ENCODE measurements at places on chromosomes 6 and 20. TPM values are rescaled to one million over a fixed set of nuclear protein-coding genes. Genes with fewer than 3 reads are reported as not detected.

DNA sequence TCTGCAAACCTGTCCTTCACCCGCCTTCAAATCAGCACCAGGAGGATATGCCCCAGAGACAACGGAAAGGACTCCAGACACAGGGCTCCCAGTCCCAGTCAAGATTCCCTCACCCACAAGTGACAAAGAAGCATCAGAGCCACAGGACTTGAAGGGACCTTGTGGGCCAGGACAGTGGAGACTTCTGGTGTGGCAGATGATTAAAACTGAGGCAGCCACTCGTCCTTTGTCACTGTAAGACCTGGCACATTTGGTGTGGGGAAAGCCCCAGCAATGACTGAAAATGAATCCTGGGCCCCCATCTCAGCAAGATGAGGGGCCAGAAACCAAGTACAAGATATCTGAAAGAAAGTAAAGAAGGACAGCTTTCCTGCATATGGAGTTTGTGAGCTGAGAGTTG, 15.6 kb upstream of the GMPR start:
- H3K27ac ChIP-seq: no peak overlapping the region
- DNase-seq: no peak
- H3K36me3 ChIP-seq: no peaks in the 10 kb centered on the region
- H3K4me1 ChIP-seq: no peaks in the 10 kb centered on the region
- H3K4me3 ChIP-seq: no peak overlapping the region

DNA sequence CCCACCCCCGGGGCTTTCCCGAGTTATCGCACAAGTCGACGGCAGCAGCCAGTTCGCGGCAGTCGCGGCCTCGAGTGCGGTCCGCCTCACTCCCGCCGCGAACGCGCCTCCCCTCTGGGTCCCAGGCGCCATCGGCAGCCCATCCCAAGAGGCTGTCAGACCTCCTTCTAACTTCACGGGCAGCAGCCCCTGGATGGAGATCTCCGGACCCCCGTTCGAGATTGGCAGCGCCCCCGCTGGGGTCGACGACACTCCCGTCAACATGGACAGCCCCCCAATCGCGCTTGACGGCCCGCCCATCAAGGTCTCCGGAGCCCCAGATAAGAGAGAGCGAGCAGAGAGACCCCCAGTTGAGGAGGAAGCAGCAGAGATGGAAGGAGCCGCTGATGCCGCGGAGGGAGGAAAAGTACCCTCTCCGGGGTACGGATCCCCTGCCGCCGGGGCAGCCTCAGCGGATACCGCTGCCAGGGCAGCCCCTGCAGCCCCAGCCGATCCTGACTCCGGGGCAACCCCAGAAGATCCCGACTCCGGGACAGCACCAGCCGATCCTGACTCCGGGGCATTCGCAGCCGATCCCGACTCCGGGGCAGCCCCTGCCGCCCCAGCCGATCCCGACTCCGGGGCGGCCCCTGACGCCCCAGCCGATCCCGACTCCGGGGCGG, 1.6 kb downstream of the GNAS start:
- H3K27ac ChIP-seq: no peak overlapping the region
- H3K36me3 ChIP-seq: no peaks in the 10 kb centered on the region
- H3K4me3 ChIP-seq: peak overlapping the region; percentile 55
- no peak for DNase-seq
- peaks cover 92% of the 10 kb centered on the region for H3K27me3 ChIP-seq
- peaks cover 32% of the 10 kb centered on the region for H3K4me1 ChIP-seq

- H3K4me1 ChIP-seq: no peaks in the 10 kb centered on the region
- H3K4me3 ChIP-seq: no peak overlapping the region
- H3K27me3 ChIP-seq: peaks cover 58% of the 10 kb centered on the region
- no peak for DNase-seq
- no peak overlapping the region for H3K27ac ChIP-seq
Observed at GRCh38 chr6:122726649-122727048, 52.9 kb upstream of the FABP7 start.

- H3K4me3 ChIP-seq: no peak overlapping the region
- H3K27me3 ChIP-seq: peaks cover 17% of the 10 kb centered on the region
- no peaks in the 10 kb centered on the region for H3K4me1 ChIP-seq
Observed at GRCh38 chr6:7446619-7447325, 57.2 kb downstream of the RIOK1 start.

DNA sequence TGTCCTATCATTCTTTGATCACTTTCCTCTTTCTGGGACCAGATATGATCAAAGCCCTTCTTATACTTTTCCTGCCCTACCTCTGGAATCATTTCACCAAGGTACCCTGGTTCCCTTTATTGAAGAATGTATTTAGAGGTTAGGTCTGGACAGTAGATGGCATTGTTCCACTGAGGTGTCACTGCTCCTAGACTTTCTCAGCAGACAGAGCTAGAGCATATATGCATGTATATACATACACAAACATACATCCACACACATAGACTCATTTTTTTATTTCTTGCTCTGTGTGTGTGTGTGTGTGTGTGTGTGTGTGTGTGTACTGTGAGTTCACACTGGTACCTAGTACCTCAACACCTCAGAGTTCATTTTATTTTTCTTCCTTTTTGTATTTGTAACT, 40.9 kb downstream of the PTPRA start:
- no peaks in the 10 kb centered on the region for H3K36me3 ChIP-seq
- H3K4me1 ChIP-seq: peaks cover 13% of the 10 kb centered on the region
- no peaks in the 10 kb centered on the region for H3K27me3 ChIP-seq
- no peak for DNase-seq
- no peak overlapping the region for H3K4me3 ChIP-seq
- H3K27ac ChIP-seq: no peak overlapping the region

DNA sequence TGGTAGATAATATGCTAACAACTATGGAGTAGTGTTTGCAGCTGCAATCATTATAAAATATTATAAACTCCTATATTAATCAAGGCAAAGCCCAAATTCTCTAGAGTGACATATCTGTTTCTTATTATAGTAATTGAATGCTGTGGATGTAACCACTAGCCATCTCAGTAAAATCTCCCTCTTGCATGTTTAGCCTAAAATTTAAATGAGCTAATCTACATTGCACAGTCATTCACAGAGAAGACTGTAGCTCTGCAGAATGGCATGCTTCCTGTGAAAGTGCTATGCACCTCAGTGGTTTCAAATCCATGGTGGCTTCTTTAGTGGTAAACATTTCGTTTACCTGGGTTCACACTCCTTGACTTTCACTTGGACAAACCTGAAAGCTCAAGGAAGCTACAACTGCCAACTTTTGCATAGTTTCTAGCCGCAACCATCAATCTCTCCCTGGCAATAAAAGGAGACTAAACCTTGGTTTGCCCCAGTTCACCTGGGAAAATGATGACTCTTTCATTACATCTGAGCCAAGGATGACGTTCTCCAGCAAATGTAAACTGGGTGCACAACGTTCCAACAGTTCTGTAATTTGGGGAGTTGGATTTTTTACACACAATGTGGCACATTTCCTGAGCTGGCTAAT, 47.2 kb downstream of the FILIP1 start:
- no peak overlapping the region for H3K27ac ChIP-seq
- H3K4me3 ChIP-seq: no peak overlapping the region
- H3K27me3 ChIP-seq: no peaks in the 10 kb centered on the region

- H3K4me1 ChIP-seq: peaks cover 23% of the 10 kb centered on the region
- no peaks in the 10 kb centered on the region for H3K36me3 ChIP-seq
- no peaks in the 10 kb centered on the region for H3K27me3 ChIP-seq
- H3K27ac ChIP-seq: no peak overlapping the region
- no peak for DNase-seq
- H3K4me3 ChIP-seq: no peak overlapping the region
Observed at GRCh38 chr6:35161266-35161665, 20.1 kb upstream of the TCP11 start.

- H3K36me3 ChIP-seq: peaks cover 40% of the 10 kb centered on the region
- H3K4me1 ChIP-seq: peaks cover 95% of the 10 kb centered on the region
- no peak for DNase-seq
Observed at GRCh38 chr6:44233567-44234100, 10.2 kb downstream of the SLC29A1 start.

DNA sequence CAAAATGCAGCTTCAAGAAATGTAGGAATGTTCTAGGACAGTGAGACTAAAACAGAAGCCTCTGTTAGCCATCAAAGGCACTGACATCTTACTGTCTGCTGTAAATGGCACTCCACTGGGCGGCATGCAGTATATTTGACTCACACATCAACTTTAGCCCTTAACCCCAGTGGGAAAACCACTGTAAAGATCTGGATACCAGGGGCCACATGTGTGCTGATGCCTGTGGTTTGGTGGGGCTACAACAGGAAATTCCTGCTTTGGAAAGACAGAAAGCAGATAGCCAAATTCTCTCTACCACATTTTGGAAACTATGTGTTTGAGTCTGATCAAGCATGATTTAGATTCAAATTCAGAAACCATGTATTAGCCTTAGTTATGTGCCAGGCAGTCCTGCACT, 4.3 kb downstream of the PFDN4 start:
- H3K27me3 ChIP-seq: no peaks in the 10 kb centered on the region
- peaks cover 49% of the 10 kb centered on the region for H3K4me1 ChIP-seq
- no peak for DNase-seq

- H3K4me3 ChIP-seq: no peak overlapping the region
- peaks cover 55% of the 10 kb centered on the region for H3K4me1 ChIP-seq
- H3K36me3 ChIP-seq: peaks cover 36% of the 10 kb centered on the region
- H3K27ac ChIP-seq: peak overlapping the region; percentile 96
- DNase-seq: no peak
- H3K27me3 ChIP-seq: no peaks in the 10 kb centered on the region
Observed at GRCh38 chr6:44258325-44258863, 1.1 kb upstream of the SLC35B2 start.

DNA sequence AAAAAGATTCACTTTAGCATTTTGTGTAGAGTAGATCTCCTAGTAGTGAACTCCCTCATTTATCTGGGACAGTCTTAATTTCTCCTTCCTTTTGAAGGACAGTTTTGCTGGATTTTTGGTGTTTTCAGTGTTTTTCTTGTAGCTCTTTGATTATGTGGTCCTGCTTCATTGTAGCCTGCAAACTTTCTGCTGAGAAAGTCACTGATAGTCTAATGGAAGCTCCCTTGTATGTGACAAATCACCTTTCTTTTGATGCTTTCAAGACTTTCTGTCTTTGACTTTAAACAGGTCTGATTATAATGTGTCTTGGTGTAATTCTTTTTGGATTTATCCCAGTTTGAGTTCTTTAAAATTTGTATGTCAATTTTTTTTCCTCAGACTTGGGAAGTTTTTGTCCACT, 86.1 kb downstream of the FAM83B start:
- no peak overlapping the region for H3K4me3 ChIP-seq
- H3K4me1 ChIP-seq: no peaks in the 10 kb centered on the region
- H3K27me3 ChIP-seq: no peaks in the 10 kb centered on the region
- DNase-seq: no peak
- H3K36me3 ChIP-seq: no peaks in the 10 kb centered on the region

DNA sequence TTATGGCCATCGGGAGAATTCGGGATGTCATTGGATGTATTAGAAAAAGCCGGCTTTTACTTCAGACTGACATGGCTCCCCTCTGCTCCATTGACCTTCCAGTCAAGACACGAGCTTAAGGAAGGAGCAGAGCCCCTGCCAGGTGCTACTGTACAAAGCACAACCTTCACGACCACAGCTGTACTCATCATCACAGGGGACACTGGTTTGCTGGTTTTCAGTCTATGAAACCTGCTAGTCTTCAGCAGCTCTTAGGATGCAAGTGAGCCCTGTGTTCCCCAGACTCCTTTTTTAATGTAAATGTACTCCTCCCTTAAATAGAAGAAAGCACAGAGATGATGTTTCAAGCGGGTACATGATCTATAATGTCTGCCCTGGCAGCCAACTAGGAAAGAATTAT, 1.9 kb upstream of the TRAPPC3L start:
- no peaks in the 10 kb centered on the region for H3K4me1 ChIP-seq
- H3K4me3 ChIP-seq: no peak overlapping the region
- no peaks in the 10 kb centered on the region for H3K36me3 ChIP-seq
- DNase-seq: no peak
- H3K27ac ChIP-seq: no peak overlapping the region
- no peaks in the 10 kb centered on the region for H3K27me3 ChIP-seq

GRCh38 chr6:18183766-18184165, 28.5 kb downstream of the KDM1B start:
- H3K36me3 ChIP-seq: no peaks in the 10 kb centered on the region
- H3K4me3 ChIP-seq: no peak overlapping the region
- peaks cover 11% of the 10 kb centered on the region for H3K4me1 ChIP-seq
- no peak for DNase-seq
- H3K27me3 ChIP-seq: no peaks in the 10 kb centered on the region

DNA sequence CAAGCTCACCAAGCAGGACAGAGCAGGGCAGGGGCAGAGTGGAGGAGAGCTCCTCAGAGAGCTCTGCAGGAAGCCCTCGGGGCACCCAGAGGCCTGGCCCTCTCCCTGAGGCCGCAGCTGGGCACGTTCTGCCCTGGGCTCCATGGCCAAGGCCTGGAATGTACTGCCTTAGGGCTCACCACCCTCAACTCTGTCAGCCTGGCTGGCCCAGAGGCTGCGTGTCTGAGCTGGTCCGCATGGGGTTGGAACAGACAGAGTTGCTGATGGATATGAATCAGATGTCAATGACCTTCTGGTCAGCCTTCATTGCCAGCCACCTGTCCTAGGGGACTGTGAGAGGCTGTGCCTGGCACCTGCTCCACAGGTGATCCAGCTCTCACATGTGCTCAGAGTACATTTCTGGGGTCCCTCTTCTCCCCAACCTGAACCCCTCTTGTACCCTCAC, 33.2 kb upstream of the PCMTD2 start:
- no peak overlapping the region for H3K4me3 ChIP-seq
- no peaks in the 10 kb centered on the region for H3K36me3 ChIP-seq
- H3K27me3 ChIP-seq: no peaks in the 10 kb centered on the region

DNA sequence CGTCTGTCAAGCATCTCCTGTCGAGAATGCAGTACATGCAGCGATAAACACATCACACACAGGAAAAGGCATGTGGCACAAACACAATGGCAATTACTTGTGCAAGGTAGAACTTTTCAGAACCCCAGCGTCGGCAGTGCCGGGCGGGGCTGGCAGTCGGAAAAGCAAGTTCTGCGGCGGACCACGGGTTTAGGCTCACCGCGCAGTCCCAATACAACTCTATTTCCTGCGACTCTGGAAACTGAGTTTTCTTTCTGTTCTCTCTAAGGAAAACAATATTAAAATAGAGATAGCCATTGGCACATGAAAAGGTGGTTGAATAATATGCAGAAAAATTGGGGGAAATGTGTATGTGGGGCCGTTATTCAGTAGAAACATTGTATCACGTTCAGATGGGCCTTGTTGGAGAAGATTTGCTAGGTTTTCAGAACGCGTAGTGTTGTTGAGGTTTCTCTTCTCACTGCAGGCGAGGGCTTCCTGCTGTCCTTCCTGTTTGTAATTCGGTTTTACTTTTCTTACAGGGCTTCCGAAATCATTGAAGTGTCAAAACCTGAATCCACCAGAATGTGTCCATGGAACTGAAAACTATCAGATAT, 369.5 kb downstream of the THBS2 start:
- H3K4me3 ChIP-seq: peak overlapping the region; percentile 54
- H3K27me3 ChIP-seq: peaks cover 59% of the 10 kb centered on the region
- no peaks in the 10 kb centered on the region for H3K36me3 ChIP-seq
- no peak overlapping the region for H3K27ac ChIP-seq
- no peak for DNase-seq
- peaks cover 4% of the 10 kb centered on the region for H3K4me1 ChIP-seq

- H3K4me3 ChIP-seq: peak overlapping the region; percentile 53
- H3K27ac ChIP-seq: peak overlapping the region; percentile 95
Observed at GRCh38 chr20:44714102-44714700, 968 bp upstream of the CCN5 start.

OR2J3 gene
- not detected for total RNA-seq

RAB44 gene
- total RNA-seq: 0.05 TPM

SLC12A5 gene
- total RNA-seq: not detected

GSTA3 gene
- total RNA-seq: not detected

MAS1 gene
- not detected for total RNA-seq

FGD2 gene
- 6.0 TPM for total RNA-seq

SFT2D1 gene
- 19.3 TPM for total RNA-seq

BPIFB2 gene
- total RNA-seq: not detected

Data from left ventricle myocardium inferior (tissue), 1 donor.